Lung (tissue), 17 donors: ENCODE measurements at places on chromosomes 6 and 20. TPM values are rescaled to one million over a fixed set of nuclear protein-coding genes. Genes with fewer than 3 reads are reported as not detected.

LTA gene
- 0.28 TPM for polyA plus RNA-seq

TGM3 gene
- 0.41 TPM for polyA plus RNA-seq

ADGB gene
- polyA plus RNA-seq, result 1.4 TPM

PNPLA1 gene
- polyA plus RNA-seq, result 5.6 TPM

GRCh38 chr6:114085211-114085610 lies 114.3 kb upstream of the HDAC2 start:
- DNase-seq, result no peak

- DNase-seq, result no peak
Observed at GRCh38 chr6:69887714-69888345, 21.5 kb downstream of the COL19A1 start.

DNA sequence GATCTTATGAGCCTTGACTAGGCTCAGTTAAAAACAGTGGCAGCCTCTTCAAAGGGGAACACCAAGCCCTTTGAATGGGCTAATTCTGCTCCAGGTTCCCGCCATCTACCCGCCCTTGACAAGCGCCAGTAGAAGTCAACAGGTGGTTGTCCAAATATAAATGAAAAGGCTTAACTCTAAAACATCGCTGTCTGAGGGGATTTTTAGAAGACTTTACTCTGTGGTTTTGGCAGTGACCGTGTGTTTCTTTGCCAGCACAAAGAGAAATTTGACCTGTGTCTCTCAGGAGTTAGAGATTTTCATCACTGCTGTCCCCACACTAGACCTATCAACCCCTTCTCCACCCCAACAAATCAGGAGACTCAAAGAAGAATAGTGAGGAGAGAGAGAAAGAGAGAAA lies 19.8 kb upstream of the SIM1 start:
- DNase-seq, result no peak

GRCh38 chr6:52299653-52300052 lies 15.1 kb upstream of the MCM3 start:
- no peak for DNase-seq

GRCh38 chr20:51333971-51334370 lies 208.5 kb downstream of the NFATC2 start:
- no peak for DNase-seq
